ENCODE measurements at places on chromosomes 16 and 17. TPM values are rescaled to one million over a fixed set of nuclear protein-coding genes. Genes with fewer than 3 reads are reported as not detected.

Gene FSCN2
- total RNA-seq: 11.0 TPM

Gene KRTAP2-2
- total RNA-seq: not detected

Gene CLEC19A
- total RNA-seq: not detected

Gene GSG1L
- not detected for total RNA-seq

Gene DHX58
- total RNA-seq: 11.3 TPM

Gene ARL17A
- total RNA-seq: 6.9 TPM

Gene CLEC18B
- total RNA-seq: 1.6 TPM

Gene C1QL1
- total RNA-seq: 0.33 TPM

Gene TCAP
- total RNA-seq: 0.53 TPM

Gene HOXB9
- not detected for total RNA-seq

Gene ITGA2B
- total RNA-seq: 0.30 TPM

Gene NT5M
- total RNA-seq: 1.3 TPM

Gene OSGIN1
- total RNA-seq: 3.7 TPM

Gene CCDC40
- total RNA-seq: 1.9 TPM

Gene ACSM5
- total RNA-seq: not detected

Gene CCL2
- total RNA-seq: 208 TPM

Gene CRISPLD2
- total RNA-seq: 38.1 TPM

Gene KRTAP3-1
- total RNA-seq: not detected

Gene CLDN6
- total RNA-seq: 0.13 TPM

Gene IKZF3
- not detected for total RNA-seq

Gene PPM1E
- 0.07 TPM for total RNA-seq

Gene TMEM100
- 3.1 TPM for total RNA-seq

Gene KAT2A
- 9.9 TPM for total RNA-seq

Gene EVPL
- total RNA-seq: 0.10 TPM

Gene GNAO1
- 0.17 TPM for total RNA-seq

Gene CES5A
- total RNA-seq: not detected

Gene BAIAP3
- total RNA-seq: 1.3 TPM

Gene SNTB2
- 77.5 TPM for total RNA-seq

Gene C17orf67
- 0.91 TPM for total RNA-seq

Gene PRDM7
- total RNA-seq: not detected

Gene NPIPA5
- total RNA-seq: 5.3 TPM

Gene MYH1
- total RNA-seq: not detected

Gene IL34
- 27.3 TPM for total RNA-seq

Gene C16orf96
- not detected for total RNA-seq

Gene PRR11
- 4.5 TPM for total RNA-seq

Gene SLC5A2
- 0.07 TPM for total RNA-seq

Gene KIFC3
- total RNA-seq: 41.1 TPM

Gene OR4D1
- not detected for total RNA-seq

Gene DNAI2
- total RNA-seq: not detected

Gene PTX4
- total RNA-seq: 0.20 TPM

Gene CLDN7
- 0.65 TPM for total RNA-seq

All from smooth muscle cell of the pulmonary artery (primary cell).